ENCODE measurements at places on chromosomes 6 and 20.

DNA sequence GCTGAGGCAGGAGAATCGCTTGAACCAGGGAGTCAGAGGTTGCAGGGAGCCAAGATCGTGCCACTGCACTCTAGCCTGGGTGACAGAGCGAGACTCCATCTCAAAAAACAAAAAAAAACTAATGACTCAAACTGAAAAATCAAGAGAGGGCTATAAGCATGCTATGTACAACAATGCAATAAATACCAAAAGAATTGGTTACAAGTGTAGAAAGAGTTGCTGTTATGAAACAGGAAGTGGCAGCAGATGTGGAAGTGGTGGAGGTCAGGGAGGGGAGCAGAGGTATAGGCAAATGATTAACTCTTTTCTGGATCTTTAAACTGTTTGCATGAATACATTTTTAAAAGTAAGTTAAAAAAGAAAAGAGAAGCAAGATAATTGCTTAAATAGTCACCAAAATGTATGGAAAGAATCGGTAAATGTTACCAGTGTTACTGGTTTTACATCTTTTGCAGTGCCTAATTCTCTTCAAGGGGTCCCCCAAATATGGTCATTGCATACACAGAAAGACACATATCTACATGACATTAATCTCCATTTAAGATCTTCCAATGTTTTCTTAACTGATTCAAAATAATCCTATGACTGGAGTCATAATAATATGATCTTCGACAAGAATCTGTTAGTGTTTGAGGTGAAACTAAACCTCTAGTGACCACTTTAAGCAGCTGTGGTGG lies 15.0 kb downstream of the CALHM6 start:
- no peak for DNase-seq

GRCh38 chr20:47106786-47107185 lies 212.1 kb downstream of the EYA2 start:
- no peak for DNase-seq

DNA sequence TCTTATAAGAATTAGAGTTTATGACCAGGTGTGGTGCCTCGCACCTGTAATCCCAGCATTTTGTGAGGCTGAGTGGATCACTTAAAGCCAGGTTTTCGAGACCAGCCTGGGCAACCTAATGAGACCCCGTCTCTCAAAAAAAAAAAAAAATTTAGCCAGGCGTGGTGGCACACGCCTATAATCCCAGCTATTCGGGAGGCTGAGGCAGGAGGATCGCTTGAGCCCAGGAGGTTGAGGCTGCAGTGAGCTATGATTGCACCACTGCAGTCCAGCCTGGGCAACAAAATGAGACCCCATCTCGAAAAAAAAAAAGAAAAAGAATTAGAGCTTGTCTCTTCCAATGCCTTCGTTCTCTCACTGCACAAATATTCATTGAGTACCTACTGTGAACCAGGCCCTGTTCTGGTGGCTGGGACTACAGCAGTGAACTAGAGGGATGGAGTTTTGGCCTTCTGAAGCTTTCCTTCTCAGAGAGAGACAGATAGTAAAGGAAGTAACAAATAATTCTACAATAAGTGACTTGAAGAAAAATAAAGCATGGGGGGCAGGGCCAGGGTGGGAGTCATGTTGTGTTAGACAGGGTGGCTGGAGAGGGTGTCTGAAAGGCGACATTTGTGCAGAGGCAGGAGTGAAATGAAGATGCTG lies 56.4 kb downstream of the HNF4A start:
- DNase-seq: no peak

DNA sequence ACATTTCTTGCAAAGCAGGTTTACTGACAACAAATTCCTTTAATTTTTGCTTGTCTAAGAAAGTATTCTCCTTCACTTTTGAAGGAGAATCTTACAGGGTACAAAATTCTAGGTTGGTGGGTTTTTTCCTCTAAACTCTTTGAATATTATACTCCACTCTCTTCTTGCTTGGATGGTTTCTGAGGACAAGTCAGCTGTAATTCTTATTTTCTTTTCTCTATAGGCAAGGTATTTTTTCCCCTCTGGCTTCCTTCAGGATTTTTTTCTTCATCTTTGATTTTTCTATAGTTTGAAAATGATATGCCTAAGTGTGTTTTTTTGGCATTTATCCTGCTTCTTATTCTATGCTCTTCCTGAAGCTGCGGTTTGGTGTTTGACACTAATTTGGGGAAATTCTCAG lies 112.5 kb upstream of the HIVEP1 start:
- DNase-seq: no peak

DNA sequence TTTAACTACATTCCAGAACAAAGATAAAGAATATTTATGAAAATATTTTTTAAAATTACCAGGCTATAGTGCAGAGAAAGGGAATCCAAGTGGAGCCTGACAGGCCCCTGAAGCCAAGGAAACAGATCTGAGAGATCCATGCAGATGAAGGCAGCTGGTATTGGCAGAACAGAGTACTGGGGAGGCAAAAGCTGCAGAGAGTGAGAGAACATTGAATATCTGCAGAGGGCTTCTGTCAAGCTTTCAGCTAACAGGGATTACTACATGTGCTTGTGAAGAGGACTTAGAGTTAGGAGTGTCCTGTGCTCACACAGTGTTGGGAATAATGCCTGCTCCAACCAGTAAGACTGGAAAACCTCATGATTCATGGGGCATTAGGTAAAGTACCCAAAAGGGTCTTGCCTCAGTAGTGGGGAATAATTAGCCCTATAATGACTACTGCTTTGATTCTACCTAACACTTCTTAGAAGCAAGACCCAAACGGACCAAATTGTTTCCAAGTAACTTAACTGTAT lies 657.2 kb downstream of the DHX35 start:
- DNase-seq: no peak

GRCh38 chr6:30543821-30544220 lies 12.5 kb downstream of the GNL1 start:
- DNase-seq: no peak

GRCh38 chr20:37463726-37464494 lies 57.1 kb upstream of the NNAT start:
- no peak for DNase-seq

DNA sequence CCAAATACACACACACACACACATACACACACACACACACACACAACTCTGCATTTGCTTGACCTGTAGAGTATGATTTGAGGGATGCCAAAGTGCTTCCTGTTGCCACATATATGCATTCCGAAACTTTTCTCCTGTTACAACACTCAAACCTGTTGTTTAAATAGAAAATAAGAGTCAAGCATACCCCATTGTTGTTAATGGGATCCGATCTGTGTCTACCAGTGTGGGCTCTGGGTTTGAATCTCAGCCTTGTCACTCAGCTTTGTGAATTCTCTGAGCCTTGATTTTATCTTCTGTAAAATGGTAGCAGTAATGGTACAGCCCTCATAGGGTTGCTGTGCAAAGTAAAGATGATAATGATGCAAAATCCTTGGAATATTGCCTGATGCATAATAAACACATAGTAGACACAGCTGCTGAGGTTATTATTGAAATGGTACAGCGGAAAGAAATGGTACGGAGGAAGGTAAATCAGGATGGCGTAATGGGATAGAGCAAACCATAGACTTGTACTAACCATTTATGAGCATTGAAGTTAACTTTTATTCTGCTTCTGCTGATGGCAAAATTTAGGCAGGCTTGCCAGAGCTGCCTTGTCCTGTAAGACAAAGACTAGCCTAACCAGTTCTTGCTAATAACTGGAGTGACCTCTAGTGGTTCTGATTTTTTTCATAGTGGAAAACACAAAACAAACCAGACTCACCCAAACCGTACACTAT lies 113.5 kb upstream of the PHACTR1 start:
- no peak for DNase-seq

- DNase-seq: no peak
Observed at GRCh38 chr6:154230393-154230792, 126.2 kb downstream of the IPCEF1 start.

DNA sequence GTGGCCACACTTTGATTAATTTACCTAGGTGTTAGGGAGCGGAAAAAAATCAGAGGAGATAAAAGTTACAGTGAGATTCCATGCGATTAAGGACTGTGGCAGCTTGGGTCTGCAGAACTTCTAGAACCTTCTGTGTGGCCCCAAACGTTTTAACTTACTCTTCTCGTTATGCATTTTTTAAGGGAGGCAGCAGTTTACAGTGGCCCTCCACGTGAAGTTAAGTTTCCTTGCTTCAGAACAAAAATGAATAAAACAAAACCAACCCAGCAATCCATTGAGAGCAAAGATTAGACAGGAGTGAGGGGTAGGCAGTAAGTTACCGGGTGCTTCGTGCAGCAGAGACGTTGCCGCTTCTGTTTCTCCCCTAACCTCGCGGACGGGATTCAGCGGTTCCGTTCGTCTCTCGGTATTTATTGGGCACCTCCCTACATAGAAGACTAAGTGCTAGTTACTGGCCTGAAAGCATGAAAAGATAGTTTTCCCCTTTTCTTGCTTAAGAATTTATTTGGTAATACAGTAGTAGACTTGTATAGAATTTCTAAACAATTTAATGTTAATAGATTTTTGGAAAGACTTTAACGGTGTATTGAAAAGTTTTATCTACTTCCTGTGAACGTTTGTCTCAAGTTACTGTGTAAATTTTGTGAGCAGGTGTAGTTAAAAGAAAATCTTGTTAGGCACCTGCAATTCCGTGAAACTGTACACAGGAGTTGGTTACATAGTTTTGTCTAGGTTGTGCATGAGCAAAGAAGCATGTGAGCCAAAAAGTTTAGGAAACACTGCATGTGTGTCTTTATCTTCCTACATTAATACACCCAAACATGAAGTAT lies 1.1 kb downstream of the BAG2 start:
- DNase-seq: no peak

GRCh38 chr6:5995949-5996713 lies 10.6 kb downstream of the NRN1 start:
- DNase-seq: peak; percentile 76

DNA sequence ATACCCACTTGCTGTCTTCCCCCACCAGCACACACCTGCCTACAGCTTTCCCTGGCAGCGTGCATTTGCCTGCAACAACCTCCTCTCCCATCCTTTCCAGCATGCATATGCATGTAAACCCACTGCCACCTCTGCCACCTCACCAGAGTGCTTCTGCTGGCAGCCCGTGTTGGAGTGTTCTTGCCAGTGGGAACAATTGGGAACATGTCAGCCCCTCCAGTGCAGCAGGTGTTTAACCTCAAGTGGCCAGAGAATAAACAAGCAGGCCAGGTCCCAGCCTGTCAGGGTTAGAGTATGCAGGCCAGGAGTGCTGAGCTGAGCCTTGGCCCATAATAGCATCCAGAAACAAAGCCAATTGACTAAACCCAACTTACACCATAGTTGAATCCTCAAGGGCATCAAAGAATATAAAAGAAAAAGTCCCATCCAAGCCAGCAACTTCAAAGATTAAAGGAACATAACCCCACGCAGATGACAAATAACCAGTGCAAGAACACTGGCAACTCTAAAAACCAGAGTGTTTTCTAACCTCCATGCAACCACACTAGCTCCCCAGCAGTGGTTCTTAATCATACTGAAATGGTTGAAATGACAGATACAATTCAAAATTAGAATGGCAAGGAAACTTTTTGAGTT lies 1212.1 kb upstream of the CITED2 start:
- no peak for DNase-seq

- no peak for DNase-seq
Observed at GRCh38 chr6:30463651-30464618, 25.4 kb upstream of the HLA-E start.

DNA sequence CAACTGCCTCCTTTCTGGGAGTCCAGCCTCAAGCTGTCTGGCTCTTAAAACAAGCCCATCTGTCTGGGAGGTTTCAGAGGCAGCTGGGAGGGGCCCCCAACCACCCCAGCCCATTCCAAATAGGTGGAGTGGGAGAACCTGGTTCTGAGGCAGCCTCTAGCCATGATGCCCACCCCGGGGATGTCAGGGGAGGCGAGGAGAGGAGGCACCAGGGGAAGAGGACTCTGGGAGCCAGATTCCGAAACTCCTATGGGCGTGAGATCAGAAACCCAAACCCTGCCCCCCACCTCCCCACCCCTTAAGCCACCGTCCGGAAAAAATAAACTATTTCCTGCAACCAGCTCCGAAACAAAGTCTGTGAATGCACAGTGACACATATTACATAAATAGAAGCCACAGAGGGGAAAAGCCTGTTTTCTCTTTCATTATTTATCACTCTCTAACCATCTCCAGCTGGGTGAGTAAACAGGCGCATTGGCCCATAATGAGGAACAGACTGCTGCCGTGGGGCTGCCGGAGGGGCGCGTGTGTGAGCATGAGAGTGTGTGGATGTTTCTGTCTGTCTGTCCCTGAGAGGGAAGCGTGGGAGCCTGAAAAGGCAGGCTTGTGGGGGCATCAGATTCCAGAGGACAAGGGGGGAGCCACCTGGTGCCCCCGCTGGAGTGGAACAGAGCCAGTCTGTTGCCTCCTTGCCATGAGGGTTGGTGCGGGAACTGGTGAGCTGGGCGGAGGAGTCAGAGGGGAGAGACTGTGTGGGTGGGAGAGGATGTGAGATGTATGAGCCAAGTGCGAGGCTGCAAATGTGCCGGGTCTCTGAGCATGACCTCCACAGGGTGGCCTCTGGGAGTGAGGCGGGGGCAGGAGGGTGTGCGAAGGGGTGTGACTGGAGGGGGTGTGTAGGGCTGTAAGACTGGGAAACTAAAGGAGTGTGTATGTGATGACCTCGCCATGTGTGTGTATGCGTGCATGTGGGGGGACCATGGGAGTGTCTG lies 14.3 kb upstream of the FOXP4 start:
- peak; percentile 70 for DNase-seq

- peak; percentile 25 for DNase-seq
Observed at GRCh38 chr6:126015863-126016262, 29.5 kb downstream of the TRMT11 start.

- DNase-seq: no peak
Observed at GRCh38 chr20:17854307-17854903, 114.2 kb downstream of the SNX5 start.

GRCh38 chr20:16147216-16147615 lies 426.0 kb downstream of the KIF16B start:
- no peak for DNase-seq

DNA sequence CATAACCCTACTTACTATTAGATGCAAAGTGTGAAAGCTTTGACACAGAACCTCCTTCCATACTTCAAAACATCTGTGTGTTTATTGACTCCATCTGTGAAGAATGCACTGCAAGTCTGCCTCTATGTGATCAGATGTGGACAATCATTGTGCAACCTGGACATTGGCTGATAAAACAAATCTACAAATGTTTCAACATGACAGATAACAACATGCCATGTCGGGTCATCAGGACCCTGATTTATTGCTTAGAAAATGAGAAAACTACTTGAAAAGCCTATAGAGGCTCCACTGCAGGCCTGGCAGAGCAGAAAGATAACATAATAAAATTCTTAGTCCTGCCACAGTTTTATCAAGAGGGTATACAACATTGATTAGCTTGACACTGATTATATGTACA lies 1286.4 kb downstream of the GRIK2 start:
- DNase-seq: no peak
